Progenitor cell of endocrine pancreas (in vitro differentiated cells): ENCODE measurements at places on chromosomes 3 and 15.

DNA sequence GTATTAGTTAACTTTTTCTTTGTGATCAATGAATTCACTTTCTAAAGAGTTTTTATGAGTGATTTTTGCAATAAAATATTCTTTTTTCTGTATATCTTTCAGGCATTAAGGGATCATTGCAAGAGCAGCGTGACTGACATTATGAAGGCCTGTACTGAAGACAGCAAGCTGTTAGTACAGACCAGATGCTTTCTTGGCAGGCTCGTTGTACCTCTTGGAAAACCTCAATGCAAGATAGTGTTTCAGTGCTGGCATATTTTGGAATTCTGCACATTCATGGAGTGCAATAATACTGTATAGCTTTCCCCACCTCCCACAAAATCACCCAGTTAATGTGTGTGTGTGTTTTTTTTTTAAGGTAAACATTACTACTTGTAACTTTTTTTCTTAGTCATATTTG is 24.4 kb downstream of the SELENOT start:
- DNase-seq, result no peak

- DNase-seq, result no peak
These were observed 3.8 kb downstream of the HEG1 start for GRCh38 chr3:125051715-125052581.

- DNase-seq, result no peak
These were observed 67.4 kb downstream of the GRIP2 start for GRCh38 chr3:14472471-14473351.

DNA sequence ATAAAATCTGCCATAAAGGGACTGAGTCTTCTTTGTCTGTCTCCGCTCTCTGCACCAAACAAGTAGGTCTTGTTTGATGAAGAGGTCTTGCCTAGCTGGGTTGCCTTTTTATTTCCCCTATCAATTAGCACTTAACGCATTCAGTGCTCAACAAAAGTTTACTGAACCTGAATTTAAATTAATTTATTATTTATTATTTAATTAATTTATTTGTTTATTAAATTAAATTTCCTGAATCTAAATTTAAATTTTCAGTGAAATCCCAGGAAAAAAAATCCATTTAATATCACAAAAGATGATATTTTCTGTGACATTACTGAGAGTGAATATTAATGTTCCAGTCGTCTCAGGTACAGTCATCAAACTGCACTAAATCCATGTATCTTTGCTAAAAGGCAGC is 164.9 kb upstream of the AGTR1 start:
- DNase-seq, result no peak

DNA sequence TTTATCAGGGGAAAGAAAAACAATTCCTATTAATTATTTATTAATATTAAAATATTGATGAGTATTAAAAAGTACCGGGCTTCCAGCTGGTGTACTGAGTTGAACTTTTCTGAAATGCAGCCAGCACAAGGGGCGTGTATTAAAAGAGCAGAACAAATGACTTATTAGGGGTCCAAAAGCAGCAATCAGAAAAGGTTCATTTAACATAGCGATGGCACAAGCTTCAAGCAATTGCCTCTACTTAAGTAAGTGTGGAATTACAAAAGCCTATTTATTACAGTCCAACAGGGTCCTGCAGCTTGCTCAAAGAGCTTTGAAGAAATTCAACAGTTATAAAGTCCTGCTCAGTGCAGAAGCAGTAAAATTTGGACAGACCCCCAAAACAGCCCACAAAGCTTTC is 285.6 kb downstream of the EPHA3 start:
- DNase-seq, result no peak

DNA sequence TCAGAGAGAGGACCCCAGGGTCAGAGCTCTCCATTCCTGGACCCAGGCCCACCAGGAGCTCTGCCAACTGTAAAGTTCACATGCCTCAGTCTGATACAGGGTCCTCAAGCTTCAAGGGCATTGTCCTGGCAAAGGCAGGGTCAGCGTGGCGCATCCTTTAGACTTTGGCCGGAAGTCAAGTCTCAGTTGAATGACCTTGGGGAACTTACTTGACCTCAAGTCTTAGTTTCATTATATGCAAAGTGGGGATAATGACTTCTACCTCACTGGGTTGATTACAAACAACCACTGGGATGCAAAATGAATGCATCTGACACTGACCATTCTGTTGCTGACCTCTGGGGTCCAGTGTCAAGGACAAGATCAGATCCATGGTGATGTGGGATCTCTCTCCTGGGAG is 70.6 kb upstream of the CTSH start:
- DNase-seq, result no peak

- DNase-seq, result no peak
These were observed 38.4 kb upstream of the SLC6A6 start for GRCh38 chr3:14363991-14364390.

GRCh38 chr3:122911901-122912300 is 115.7 kb downstream of the SEMA5B start:
- DNase-seq, result no peak

GRCh38 chr3:25396251-25396650 is 31.8 kb upstream of the RARB start:
- no peak for DNase-seq

DNA sequence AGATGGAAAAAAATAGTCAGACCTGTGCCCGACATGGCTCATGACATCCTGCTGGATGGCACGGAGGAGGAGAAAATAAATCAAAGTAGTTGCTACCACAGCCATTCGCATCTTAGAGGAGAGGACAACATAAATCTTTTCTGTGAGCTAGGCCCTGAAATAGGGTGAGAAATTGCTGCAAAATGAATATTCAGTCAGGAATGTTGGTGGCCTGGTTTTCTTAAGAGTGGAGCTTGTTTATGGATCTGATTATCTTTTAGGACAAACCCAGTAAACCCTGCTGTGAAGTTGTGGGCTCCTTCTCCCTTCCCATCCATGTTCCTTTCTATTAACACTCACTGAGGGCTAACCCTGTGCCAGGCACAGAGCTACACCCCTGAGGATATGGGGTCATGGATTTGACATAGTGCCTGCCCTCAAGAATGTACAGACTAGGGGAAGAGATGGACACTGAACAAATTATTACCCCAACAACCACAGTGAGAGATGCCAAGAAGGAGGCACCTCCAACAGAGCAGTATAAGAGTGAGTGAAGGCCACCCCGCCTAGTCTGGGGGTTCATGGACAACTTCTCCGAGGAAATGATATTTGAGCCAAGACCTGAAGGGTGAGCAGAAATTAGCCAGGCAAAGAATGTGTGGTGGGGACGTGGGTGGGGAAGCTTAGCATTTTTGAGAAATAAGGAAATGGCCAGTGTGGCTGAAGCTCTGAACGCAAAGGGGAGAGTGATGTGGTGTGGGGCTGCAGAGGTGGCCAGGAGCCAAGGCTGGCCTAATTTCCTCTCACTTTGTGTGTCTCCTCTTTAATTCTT is 68.9 kb upstream of the ARL8B start:
- no peak for DNase-seq

DNA sequence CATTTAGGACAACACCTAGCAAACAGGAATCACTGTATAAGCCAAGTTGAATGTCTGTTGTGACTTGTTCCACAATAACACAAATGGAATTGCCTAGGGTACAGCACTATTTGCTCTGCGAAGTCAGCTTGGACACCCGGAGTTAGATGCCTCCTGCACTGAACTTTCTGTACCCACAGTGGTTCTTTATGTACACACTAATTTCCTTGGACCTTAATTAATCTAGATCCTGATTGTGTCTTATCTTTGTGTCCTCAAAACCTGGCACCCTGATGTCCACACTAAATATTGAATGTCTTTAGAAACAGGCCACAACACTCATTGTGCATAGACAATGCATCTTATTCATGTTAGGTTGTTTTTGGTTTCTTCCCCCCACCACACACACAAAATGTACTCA is 278.9 kb upstream of the NR2F2 start:
- DNase-seq, result no peak

- DNase-seq, result no peak
These were observed 15.8 kb upstream of the TFDP2 start for GRCh38 chr3:142165194-142165593.

DNA sequence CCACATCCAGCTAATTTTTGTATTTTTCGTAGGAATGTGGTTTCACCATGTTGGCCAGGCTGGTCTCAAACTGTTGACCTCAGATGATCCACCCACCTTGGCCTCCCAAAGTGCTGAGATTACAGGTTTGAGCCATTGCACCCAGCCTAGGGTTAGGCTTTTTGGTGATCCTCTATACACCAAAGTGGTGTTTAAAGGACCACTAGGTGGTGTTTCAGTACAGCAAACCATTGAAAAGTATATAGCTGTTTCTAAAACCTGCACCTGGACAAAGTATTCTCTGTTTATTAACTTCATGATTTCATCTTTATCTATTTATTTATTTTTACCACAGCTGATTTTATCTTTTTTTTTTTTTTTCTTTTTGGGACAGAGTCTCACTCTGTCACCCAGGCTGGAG is 68.4 kb downstream of the MINDY2 start:
- DNase-seq, result no peak

DNA sequence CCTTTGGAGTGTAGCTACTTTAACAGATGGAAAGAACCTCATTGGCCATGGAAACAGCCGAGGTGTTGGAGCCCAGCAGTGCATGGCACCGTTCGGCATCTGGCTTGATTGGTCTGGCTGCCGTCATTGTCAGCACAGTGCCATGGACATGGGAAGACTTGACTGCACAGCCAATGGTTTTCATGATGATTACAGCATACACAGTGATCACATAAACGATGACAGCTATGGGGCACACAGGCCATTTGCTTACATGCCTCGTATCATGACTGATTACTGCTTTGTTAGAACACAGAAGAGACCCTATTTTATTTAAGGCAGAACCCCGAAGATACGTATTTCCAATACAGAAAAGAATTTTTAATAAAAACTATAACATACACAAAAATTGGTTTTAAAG is 44.1 kb downstream of the PGPEP1L start:
- DNase-seq, result no peak

DNA sequence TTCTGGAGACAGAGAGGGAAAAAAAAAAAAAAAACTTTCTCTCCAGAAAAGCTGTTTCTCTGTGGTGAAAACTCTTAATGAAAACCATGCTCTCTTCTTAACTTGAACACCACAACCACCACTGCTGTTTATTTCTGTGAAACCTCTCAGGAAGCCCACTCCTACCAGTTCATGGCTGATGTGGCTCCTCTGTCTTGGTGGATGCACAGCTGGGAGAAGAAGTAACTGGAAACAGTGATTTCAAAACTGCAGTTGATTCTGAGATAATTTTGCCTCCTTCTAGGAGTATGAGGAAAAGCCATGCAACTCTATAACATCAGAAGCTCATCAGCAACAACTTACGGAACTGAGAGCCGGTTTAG is 40.2 kb upstream of the PYGO1 start:
- DNase-seq, result no peak

DNA sequence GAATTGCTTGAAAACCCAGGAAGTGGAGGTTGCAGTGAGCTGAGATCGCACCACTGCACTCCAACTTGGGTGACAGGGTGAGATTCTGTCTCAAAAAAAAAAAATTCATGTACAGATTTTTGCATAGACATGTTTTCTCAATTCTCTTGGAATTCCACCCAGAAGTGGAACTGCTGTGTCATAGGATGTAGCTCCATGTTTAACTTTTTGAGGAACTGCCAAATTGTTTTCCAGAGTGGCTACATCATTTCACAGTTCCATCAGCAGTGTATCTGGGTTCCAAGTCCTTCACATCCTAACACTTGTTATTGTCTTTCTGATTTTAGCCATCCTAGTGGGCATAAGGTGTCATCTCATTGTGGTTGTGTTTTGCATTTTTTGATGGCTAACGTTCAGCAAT is 9.9 kb downstream of the CAPN7 start:
- no peak for DNase-seq

GRCh38 chr15:62094388-62094787 is 27.6 kb downstream of the C2CD4A start:
- DNase-seq, result no peak

DNA sequence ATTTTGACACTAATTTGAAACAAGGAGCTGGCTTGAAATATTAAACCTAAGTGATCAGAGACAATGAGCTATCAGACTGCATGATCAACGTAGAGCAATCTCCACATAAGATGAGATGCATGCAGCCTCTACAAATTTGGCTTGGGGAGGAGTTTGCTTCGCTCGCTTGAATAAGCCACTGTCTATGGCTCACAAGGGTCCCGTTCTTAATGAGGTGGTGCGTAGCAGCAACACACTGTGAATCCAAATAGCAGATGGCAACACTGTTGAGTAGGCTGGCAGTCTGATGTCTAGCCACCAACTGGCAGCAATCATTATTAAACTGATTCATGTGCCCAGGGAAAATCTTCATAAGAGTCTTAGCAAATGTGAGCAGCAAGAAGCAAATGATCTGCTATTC is 125.4 kb upstream of the CCDC54 start:
- DNase-seq, result no peak

GRCh38 chr3:13866041-13866965 is 13.6 kb downstream of the WNT7A start:
- no peak for DNase-seq

DNA sequence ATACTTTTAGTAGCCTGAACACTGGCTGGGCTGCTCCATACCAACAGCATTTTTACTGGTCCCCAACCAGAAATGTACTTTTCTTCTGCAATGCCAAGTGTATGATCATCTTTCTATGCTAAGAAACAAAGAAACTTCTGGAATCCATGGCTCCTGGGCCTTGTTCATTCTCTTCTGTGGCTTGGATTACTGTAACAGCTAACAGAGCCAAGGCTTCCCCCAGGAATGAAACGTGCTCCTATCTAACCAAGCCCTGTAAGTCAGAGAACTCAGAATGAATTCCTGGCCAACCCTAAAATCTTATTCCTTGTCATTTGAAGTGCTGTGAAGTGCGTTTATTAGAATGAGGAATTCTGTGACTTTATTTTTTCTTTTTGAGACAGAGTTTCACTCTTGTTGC is 102.9 kb upstream of the RAD18 start:
- DNase-seq, result no peak

- no peak for DNase-seq
These were observed 955.3 kb downstream of the EPHA3 start for GRCh38 chr3:90062631-90063200.

DNA sequence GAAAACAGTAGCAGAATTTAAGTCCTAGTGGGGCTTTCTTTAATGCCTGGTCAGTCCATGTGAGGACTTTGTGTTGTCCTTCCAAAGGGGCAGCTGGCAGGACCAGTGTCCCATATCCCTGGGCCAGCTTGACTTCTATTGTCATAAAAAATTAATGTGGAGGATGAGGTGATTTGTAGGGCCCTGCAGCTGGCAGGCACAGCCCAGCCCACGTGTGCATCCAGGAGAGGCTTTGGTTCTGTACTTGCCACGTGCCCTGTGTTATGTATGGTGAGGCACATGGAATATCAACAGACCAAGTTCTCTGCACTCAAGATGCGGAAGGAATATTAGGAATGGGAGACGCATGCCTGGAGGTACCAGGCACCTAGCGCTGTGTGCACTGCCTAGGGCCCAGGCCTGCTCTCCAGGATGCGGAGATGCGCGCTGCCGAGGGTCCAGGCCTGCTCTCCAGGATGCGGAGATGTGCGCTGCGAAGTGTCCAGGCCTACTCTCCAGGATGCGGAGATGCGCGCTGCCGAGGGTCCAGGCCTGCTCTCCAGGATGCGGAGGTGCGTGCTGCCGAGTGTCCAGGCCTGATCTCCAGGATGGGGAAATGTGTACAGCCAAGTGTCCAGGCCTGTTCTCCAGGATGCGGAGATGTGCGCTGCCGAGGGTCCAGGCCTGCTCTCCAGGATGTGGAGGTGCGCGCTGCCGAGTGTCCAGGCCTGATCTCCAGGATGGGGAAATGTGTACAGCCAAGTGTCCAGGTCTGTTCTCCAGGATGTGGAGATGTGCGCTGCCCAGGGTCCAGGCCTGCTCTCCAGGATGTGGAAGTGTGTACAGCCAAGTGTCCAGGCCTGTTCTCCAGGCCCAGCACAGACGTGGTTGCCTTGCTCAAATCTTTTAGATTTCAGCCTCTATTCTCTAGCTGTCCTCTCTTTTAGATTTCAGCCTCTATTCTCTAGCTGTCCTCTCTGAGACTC is 183.3 kb upstream of the ROPN1 start:
- DNase-seq, result no peak
